ENCODE measurements at places on chromosomes 5 and 9.

- no peak for DNase-seq
Measured at GRCh38 chr9:37715991-37716505, 37.6 kb upstream of the TRMT10B start.

DNA sequence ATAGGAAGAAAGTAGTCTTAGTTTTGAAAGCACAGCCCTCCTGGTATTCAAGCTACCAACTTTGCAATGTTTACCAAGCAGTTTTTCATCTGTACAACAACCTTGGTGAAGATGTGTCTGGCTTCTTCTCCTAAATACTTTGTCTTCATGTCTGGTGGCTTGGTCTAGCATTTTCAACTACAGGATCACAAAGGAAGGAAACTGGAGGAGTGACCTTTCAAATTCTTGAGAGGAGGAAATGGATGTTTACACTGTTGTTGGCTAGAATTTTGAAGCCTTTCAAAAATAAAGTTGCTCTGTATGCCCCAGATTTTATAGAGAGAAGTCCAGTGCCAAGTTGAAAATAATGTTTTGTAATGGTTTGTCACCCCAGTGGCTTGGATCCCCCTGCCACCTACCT is 16.3 kb downstream of the PAM start:
- DNase-seq: no peak

- DNase-seq: no peak
Measured at GRCh38 chr5:41649659-41650058, 139.3 kb upstream of the PLCXD3 start.

GRCh38 chr5:52607227-52607824 is 180.4 kb upstream of the ITGA1 start:
- no peak for DNase-seq

GRCh38 chr9:74497748-74498620 is 849 bp downstream of the RORB start:
- no peak for DNase-seq

DNA sequence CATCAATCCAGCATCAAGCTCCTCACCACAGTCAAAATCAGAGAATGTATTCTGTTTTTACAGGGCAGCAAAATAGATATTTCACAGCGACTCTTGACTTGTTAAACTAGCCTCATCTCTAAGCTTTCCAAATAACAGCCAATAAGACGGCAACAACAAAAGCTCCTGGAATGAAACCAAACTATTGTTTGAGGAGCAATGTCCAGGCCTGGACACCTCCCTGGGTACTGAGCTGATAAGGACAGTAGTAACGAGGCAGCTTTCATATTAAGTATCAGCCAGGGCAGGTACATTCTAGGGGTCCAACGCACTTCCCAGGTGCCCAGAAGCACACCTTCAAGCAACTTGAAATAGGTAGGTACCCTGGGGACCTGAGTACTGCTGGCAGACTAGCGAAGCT is 260.3 kb downstream of the ENC1 start:
- no peak for DNase-seq

DNA sequence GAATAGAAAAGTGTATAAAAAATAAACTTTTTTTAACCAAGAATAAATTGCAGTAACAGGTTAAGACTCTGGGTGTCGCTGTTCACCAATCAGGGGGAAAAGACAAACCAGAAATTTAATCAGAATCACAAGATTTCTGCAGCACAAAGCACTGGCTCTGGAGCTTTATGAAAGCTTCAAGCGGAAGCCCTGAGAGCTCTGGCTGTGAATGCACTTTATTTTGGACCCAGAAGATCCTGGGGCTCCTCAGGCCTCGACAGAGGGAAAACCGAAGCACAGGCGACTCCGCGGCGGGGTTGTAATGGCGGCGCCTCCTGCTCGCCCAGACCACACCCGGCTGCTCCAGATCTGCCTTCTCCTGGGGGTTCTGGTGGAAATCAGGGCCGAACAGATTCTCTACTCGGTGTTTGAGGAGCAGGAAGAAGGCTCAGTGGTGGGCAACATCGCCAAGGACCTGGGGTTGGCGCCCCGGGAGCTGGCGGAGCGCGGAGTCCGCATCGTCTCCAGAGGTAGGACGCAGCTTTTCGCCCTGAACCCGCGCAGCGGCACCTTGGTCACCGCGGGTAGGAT is at the start of gene PCDHGA4:
TSS of gene PCDHGA4 (plus strand) at position 122 of the 570 bp plus-strand sequence. CDS start at position 209, 87 bp downstream.
- peak; percentile 7 for DNase-seq

GRCh38 chr5:92402956-92403702 is 1020.0 kb upstream of the ARRDC3 start:
- no peak for DNase-seq

GRCh38 chr9:38022995-38023394 is 46.0 kb downstream of the SHB start:
- no peak for DNase-seq

DNA sequence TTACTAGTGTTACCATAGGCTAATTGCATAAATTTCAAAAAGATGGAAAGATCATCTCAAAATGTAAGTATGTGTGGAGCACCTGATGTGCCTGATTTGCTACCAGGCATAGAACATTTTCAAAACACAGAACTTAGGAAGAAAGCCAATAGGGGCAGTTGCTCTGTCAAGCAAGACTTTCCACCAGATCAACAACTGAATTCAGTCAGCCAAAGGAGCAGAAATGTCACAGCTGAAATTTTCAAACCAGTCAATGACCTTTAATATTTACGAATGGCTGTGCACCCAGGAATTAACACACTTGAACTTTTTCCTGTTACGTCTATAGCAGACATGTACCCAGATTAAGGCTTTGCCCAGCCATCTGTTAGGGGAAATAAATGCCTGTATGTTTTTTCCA is 452.8 kb upstream of the PTGER4 start:
- DNase-seq: no peak

- no peak for DNase-seq
Measured at GRCh38 chr5:163105456-163105855, 331.9 kb upstream of the CCNG1 start.

- DNase-seq: no peak
Measured at GRCh38 chr5:170662966-170663365, 120.6 kb upstream of the GABRP start.

- DNase-seq: no peak
Measured at GRCh38 chr9:88364706-88365105, 23.5 kb upstream of the SPIN1 start.

GRCh38 chr5:135724617-135725016 is 109.8 kb upstream of the SLC25A48 start:
- DNase-seq: no peak

DNA sequence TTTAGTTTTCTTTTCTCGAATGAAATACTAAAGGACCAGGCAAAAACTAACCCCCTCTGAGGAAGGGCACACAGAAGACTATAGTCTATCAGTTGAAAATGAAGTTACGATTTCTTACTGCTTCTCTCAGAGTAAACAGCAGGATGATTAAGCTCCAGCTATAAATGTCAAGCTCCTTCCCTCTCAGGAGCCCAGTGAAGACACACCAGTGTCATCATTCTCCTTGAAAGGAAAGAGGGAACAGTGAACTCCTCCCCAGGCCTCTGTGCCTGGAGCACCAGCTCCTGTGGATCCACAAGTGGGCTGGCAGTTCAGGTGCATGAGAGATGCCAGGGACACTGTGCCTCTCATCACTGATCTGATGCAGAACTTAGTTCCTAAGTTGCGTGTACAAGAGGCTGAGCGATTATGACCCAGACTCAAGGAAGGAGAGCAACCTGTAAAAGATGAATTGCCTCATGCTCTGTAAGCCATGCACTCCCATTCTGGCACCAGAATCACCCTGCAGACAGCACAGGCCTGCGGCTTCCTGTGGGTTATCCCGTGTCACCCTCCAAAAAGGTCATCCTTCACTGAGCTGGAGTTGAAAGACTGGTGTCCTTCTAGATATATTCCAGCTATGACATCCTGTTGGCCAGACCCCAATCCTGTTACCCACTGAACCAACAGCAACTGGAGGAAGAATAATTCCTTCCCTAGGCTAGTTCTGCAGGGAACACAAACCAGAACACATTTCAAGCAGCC is 394.0 kb downstream of the SEMA5A start:
- no peak for DNase-seq

DNA sequence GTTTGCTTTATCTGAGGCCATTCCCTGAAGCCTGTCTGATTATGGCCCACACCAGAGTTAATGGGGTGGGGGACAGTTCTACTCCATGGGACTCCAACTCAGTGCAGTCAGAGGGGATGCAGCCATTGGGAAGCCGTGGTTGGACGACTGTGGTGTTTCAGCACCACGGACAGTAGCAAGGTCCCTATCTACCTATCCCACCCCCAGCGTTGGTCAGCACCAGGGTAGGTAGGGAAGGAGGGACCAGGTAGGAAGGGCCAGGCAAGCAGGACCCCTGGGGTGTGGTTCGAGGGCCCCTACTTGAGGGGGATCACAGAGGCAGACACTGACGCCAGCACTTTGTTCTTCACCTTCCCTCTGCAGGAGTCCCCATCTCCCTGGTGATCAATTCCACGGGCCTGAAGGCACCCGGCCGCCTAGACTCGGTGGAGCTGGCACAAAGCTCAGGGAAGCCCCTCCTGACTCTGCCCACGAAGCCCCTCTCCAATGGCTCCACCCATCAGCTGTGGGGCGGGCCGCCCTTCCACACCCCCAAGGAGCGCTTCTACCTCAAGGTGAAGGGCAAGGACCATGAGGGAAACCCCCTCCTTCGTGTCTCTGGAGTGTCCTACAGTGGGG is 33.2 kb downstream of the HMCN2 start:
- peak; percentile 5 for DNase-seq
